ENCODE measurements at places on chromosomes 1 and 21. TPM values are rescaled to one million over a fixed set of nuclear protein-coding genes. Genes with fewer than 3 reads are reported as not detected.

HSPA6 gene
- not detected for total RNA-seq

JAM2 gene
- total RNA-seq, result not detected

LCE7A gene
- not detected for total RNA-seq

ARHGAP29 gene
- 12.8 TPM for total RNA-seq

ADORA3 gene
- total RNA-seq, result not detected

DENND1B gene
- total RNA-seq, result 7.5 TPM

KLHDC9 gene
- total RNA-seq, result 2.9 TPM

VSIG8 gene
- total RNA-seq, result not detected

MIXL1 gene
- total RNA-seq, result 8.6 TPM

LRRC38 gene
- total RNA-seq, result not detected

TEKT2 gene
- 0.35 TPM for total RNA-seq

ATP5IF1 gene
- total RNA-seq, result 143 TPM

TMPRSS3 gene
- 3.5 TPM for total RNA-seq

FCGR1A gene
- total RNA-seq, result not detected

KRTAP21-2 gene
- not detected for total RNA-seq

ATP1A4 gene
- not detected for total RNA-seq

CCDC24 gene
- 2.2 TPM for total RNA-seq

CRNN gene
- not detected for total RNA-seq

PCP4L1 gene
- total RNA-seq, result not detected

MROH9 gene
- not detected for total RNA-seq

CYP2J2 gene
- 1.1 TPM for total RNA-seq

FAM163A gene
- not detected for total RNA-seq

F5 gene
- 38.5 TPM for total RNA-seq

LRRC39 gene
- not detected for total RNA-seq

CELA3A gene
- not detected for total RNA-seq

KISS1 gene
- total RNA-seq, result 0.80 TPM

SMPDL3B gene
- 0.29 TPM for total RNA-seq

RBM11 gene
- total RNA-seq, result not detected

LYPD8 gene
- not detected for total RNA-seq

WNT3A gene
- total RNA-seq, result not detected

OR2C3 gene
- not detected for total RNA-seq

TRIM67 gene
- not detected for total RNA-seq

NDUFS5 gene
- 655 TPM for total RNA-seq

DIRAS3 gene
- not detected for total RNA-seq

LCK gene
- total RNA-seq, result 0.83 TPM
